ENCODE measurements at places on chromosomes 16 and 17.

DNA sequence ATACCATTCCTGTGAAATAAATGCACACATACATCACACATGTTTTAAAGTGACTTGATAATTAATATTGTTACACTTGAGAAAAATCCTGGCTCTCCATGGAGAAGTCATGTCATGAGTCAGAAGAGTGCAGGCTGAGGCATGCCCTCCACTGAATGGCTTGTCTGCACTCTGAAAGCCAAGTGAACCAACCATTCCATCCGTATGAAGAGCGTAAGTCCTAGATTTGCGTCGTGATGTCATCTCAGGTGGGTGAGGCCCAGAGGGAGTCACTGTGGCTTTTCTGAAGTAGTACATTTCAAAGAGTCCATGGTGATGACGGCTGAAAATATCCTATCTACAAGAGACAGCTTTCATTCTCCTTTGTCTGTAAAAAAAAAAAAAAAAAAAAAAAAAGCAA lies 83.5 kb upstream of the IRX5 start:
- no peak for DNase-seq

DNA sequence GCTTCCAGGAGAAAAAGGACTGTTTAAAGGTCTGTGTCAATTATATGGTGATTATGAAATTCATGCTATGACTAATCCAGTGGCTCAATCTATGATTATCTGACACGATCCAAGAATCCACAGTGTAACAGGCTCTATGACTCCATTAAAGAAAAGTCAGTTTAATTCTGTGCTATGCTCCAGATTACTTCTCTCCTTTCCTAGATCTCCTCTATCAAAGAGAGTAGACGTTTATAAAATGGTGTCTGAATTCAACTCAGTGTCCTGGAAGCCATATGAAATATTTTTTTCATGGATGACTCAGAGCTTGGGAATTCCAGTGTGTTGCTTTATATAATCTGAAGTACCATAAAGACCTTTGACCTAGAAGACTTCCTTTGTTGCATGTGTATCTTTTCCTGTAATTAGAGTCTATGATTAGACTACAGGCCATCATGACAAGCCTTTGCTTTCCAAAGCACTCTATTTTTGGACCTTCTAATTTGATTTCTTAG lies 27.0 kb upstream of the NF1 start:
- peak; percentile 34 for DNase-seq

DNA sequence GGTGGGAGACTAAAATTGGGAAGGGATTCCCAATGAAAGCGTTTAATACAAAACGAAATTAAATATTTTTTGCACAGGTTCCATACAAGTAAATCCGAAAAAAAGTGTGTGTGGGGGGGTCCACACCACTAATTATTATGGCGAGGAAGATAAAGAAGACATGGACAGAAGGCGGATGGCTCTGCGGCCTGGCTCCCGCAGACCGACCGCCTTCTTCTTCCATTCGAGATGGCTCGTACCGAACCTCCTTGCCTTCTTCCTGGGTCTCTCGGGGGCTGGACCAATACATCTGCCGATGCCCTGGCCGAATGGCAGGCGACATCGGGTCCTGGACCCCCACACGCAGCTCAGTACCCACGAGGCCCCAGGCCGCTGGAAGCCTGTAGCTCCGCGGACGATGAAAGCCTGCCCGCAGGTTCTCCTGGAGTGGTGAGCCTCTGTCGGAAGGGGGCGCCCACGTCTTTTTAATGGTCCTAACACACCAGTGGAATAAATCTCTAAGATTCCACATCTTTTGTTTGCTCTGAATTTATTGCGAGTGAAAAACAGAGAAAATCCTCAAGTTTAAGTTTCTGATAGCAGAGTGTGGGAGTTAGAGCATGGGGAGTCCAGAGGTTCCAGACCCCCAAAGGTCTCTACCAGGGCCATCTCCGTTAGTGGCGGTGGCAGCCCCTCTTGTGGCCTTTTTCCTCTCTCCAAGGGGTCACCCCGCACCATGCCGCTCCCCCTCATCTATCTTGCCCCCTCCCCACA lies 1.4 kb downstream of the PRAC2 start:
- DNase-seq = peak; percentile 32

DNA sequence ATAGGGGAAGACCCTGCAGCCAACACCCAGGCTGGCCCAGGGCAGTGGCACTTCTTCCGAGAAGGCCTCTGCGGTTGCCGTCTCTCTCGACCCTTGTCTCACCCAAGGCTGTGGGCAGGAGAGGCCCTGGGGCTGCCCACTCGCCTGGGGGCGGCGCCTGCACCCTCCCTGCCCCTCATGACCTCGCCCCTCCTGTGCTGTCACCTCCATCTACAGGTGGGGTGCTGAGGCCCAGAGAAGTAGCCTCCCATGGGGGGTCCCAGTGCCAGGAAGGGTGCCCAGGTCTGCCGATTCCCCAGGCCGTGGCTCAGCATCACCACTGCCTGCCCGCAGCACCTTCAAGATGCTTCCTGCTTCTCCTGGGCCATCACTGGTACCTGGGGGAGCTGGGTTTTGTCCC lies 992 bp downstream of the NLRC3 start:
- DNase-seq = no peak

- no peak for DNase-seq
These were observed 51.9 kb downstream of the PLCG2 start for GRCh38 chr16:81830845-81831540.

- no peak for DNase-seq
These were observed 481.3 kb downstream of the TMEM114 start for GRCh38 chr16:8108991-8109509.

GRCh38 chr17:81518785-81519283 lies 6.2 kb upstream of the ACTG1 start:
- no peak for DNase-seq

GRCh38 chr17:26818736-26819135 lies 475.2 kb upstream of the WSB1 start:
- DNase-seq = peak; percentile 10

GRCh38 chr16:66088681-66089080 lies 277.8 kb upstream of the CDH5 start:
- DNase-seq = no peak

- DNase-seq = no peak
These were observed 1017.1 kb upstream of the EEF2KMT start for GRCh38 chr16:6114691-6115090.

GRCh38 chr16:19829844-19830692 lies 54.6 kb downstream of the GPRC5B start:
- no peak for DNase-seq

DNA sequence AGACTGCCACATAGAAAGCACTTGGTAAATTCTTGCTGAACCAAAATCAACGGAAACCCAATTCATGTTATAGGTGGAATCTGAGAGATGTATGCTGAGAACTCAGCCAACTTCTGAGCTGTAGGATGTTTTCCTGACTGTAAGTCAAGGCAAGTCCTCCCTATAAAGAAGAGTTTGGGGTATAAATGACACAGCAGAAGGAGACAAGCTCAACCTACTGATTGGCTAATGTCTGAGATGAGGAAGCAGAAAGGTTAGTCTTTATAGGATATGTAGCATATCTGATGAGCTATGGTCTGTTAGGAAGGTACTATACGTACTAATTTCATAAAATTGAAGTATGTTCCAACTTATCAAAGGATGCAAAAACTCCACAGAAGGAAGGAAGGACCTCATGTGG lies 99.5 kb downstream of the XYLT1 start:
- no peak for DNase-seq

DNA sequence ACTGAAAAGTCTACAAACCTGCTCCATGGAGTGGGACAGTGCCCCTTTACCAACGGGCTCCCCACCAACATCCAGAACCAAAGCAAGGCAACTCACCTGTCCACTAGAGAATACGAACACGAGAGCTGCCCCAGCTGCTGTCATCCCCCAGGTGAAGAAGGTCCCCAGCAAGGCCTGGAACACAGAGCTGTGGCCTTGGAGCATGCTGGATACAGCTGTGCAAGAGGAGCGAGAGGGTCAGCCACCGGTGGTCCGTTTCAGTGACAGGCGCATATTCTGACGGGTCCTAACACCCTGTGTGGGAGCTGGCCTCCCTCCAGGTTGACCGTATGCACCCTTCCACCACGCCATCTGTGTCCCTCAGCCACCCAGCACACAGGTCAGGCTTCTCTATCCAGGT lies 3.9 kb downstream of the SLC39A11 start:
- no peak for DNase-seq

GRCh38 chr16:18800775-18801144 lies 589 bp downstream of the ARL6IP1 start:
- DNase-seq = no peak

- no peak for DNase-seq
These were observed 69.8 kb downstream of the MARCHF10 start for GRCh38 chr17:62738281-62738680.

- DNase-seq = no peak
These were observed 22.2 kb downstream of the CFAP52 start for GRCh38 chr17:9598661-9599060.

- peak; percentile 99 for DNase-seq
These were observed 47.8 kb downstream of the BMERB1 start for GRCh38 chr16:15482068-15482747.

DNA sequence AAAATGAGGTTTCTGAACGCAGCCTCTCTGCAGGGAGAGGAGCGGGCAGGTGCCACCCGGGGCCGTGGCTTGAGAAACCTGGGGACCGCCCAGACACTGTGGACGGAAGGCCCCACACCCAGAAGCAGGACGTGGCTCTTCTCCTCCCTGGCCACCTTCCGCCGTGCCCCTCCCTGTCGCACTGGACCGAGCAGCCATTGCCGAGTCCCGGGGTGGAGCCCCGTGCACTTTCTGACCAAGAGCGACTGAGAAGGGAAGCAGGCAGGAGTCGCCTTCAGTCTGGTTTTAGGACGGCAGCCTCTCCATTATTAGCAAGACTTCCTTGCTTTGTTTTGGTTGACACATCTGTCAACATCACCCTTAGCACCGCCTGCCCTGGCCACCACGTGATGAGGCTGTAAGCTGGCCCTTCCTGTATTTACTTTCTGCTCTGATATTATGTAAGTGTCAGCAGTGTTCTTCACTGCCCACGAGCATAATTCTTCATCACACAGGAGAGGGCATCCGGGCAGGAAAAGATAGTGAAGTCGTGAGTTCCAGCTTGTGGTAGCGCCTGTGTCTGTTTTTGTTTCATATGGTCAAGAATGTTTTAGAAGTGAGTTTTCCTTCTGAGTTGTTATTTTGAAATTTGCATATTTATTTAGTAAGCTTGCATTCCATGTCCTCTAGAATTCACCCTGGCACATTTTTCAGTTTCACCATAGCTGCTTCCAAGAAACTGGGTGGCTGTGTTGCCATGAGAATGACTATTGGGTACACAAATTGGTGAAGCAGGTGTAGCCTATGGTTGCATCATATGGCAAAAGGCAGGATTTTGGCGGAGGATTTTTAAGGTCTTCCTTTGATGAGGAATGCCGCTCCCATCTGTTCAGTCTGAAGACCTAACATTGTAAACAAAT lies 1.0 kb downstream of the HERPUD1 start:
- peak; percentile 38 for DNase-seq

GRCh38 chr16:4631444-4631843 lies 6.8 kb downstream of the MGRN1 start:
- DNase-seq = no peak

- DNase-seq = no peak
These were observed 27.2 kb upstream of the BRD7 start for GRCh38 chr16:50395763-50396710.

DNA sequence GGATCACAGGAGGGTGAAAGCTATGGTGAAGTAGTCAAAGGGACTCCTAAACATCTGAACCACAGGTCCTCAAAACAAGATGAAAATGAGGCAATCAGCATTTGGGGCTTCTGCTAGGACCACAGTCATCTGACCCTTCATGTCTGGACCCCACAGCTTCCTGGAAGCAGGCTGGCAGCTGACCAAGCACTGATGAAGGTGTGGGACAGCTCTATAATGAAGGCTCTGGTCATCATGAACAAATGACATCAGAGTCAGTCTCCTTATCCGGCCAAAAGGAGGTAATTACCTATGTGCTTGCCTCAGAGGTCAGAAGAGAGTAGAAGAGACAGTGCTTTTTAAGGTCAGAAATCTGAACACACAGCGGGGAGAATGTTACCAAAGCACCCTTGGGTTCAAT lies 101.2 kb upstream of the GNAO1 start:
- DNase-seq = no peak

- DNase-seq = no peak
These were observed 408.6 kb downstream of the MAF start for GRCh38 chr16:79191933-79192332.

GRCh38 chr16:72947379-72948237 lies 100.3 kb downstream of the ZFHX3 start:
- no peak for DNase-seq

DNA sequence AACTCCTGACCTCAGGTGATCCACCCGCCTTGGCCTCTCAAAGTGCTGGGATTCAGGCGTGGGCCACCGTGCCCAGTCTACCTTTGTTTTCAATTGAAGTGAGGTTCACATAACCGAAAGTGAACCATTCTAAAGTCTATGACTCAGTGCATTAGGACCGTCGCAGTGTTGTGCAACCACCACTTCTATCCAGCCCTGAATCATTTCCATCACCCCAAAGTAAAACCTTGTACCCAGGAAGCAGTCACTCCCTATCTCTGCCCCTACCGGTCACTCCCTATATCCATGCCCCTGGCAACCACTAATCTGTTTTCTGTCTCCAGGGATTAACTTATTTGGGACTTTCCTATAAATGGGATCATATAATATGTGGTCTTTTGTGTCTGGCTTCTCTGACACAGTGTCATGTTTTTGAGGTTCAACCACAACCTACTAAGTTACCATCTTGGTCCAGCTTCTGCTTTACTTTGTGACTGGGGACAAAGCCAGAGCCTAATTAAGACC lies 28.3 kb upstream of the CDC42EP4 start:
- peak; percentile 71 for DNase-seq

DNA sequence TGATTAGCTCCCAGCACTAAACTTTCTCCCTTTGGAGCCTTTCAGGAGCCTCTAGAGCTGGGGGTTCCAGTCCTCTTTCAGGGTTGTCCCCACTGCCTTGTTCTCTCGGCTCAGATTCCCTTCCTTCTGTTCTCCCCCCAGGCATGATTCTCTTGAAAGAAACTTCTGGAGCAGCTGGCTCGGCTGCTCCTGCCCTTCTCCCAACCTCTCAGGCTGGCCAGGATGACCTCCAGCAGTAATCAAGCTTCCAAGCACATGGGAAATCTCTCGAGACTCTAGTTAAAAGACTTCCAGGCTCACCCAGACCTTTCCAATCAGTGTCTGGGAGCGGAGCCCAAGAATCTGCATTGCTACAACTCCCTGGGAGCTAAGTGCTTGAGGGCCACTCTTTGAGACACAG lies 3.6 kb downstream of the SDK2 start:
- DNase-seq = no peak
